ENCODE measurements at places on chromosomes 4 and X. TPM values are rescaled to one million over a fixed set of nuclear protein-coding genes. Genes with fewer than 3 reads are reported as not detected.

Gene TLR1
- 1.5 TPM for total RNA-seq

Gene FSTL5
- total RNA-seq: not detected

Gene ARMCX1
- total RNA-seq: 21.2 TPM

Gene TASL
- total RNA-seq: not detected

Gene WWC2
- 8.3 TPM for total RNA-seq

Gene SPP1
- total RNA-seq: 7,203 TPM

Gene DDX53
- not detected for total RNA-seq

Gene TBL1X
- 6.9 TPM for total RNA-seq

Gene SLITRK4
- total RNA-seq: 2.3 TPM
